Activated T-cell treated with anti-CD3 and anti-CD28 coated beads, Interleukin-2, amount 50 U/mL, for 48 hours (primary cell): ENCODE measurements at places on chromosomes 5 and 9.

GRCh38 chr9:125878164-125878631, 131.0 kb downstream of the PBX3 start:
- DNase-seq: no peak

DNA sequence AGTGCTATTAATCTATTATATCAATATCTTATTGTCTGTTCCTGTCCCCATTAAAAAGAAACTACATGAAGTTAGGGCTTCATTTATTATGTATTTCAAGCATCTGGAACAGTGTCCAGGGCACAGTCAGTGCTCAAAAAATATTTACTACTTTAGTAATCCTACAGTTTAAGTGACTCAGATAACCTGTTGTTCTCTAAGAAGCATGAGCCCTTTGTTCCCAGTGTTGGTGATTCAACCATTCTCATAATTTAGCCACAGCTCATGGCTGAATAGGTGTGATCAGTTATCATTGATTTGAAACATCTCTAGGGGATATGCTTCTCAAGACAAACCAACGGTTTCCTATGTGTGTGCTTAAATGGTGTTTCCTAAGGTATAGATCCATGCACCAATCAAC, 292.7 kb downstream of the TMEM167A start:
- no peak for DNase-seq

- DNase-seq: no peak
Measured at GRCh38 chr9:104921067-104921741, 6.8 kb downstream of the ABCA1 start.

- DNase-seq: no peak
Measured at GRCh38 chr5:39178861-39179260, 40.5 kb downstream of the FYB1 start.

DNA sequence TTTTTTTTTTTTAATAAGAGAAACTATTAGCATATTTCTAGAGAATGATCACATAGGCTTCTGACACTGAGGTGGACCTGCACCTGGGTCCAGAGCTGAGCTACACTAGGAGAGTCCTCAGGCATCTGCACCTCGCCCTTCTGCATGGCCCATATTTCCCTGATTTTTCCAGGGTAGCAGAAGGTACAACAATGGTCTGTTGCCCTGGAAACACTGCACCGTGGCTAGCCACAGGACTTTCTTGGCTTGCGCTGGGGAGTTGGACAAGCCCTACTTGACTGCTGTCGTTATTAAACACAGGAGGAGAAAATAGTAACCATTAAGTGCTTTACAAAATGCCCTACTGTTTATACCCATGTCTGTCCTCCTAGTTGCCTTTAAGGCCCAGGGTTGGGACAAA, 615.7 kb upstream of the MEF2C start:
- no peak for DNase-seq

DNA sequence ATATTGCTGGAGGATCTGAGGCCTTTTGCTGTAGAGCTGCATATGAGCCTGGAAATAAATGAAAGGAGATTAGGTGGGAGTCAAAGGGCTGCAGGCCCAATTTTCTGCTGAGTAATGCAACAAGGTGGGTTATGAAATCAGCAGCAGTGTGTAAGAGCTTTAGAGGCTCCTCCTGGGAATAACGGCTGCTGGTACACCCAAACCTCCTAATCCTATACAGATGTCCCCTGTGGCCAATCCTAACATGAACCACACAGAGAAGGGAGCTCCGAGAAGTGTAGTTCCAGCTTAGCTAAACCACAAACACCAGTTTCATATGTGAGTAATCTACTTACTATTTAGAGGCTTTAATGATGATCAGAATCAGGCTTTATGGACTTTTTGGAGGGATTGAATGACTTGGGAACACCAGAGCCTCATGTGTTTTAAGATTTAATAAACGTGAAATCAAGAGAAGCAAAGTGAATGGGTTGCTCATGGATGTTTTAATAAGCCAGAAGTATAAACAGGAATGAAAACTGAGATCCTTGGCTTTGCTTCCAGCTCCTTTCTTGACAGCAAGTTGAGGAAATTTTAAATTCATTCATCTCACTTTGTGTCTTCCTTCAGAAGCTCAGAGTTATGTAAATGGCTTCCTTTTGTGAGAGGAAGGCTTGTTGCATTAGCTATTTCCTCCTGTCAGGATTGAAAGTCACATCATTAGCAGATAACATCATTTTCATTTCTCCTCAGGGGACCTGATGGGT, 437.5 kb downstream of the TMEM232 start:
- DNase-seq: no peak

DNA sequence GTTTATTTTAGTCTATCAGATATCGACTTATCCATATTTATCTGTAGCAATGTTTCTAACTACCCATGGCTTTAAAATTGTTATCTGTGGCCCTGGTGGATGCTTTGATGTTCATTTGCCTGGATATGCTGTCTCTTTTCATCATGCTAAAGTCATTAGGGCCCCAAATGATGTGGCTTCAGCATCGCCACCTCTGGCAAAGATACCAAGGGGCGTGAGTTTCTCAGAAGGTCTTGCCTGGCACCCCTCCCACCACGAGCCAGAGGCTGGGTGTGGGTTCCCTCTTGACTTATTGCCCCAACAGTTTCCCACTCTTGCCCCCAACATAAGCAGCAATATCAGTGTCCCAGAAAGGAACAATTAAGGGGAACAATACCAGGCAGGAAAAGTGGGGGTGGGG, 5.4 kb downstream of the ROPN1L start:
- DNase-seq: no peak

DNA sequence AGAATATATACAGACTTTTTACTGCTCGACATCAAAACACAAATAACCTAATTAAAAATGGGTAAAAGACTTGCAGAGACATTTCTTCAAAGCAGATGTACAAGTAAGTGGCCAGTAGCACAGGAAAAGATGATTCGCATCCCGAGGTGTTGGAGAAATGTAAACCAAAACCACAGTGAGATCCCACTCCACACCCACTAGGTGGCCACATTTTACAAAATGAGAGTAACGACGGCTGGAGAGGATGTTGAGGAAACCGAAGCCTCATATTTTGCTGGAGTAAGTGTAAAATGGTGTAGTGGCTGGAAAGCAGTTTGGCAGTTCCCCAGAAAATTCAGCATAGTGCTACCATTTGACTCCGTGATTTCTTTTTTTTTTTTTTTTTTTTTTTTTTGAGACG, 21.3 kb upstream of the GBGT1 start:
- DNase-seq: peak; percentile 63

- no peak for DNase-seq
Measured at GRCh38 chr9:7894231-7894630, 94.7 kb upstream of the DMAC1 start.

GRCh38 chr5:132083071-132083678, 9.6 kb downstream of the CSF2 start:
- DNase-seq: peak; percentile 77

DNA sequence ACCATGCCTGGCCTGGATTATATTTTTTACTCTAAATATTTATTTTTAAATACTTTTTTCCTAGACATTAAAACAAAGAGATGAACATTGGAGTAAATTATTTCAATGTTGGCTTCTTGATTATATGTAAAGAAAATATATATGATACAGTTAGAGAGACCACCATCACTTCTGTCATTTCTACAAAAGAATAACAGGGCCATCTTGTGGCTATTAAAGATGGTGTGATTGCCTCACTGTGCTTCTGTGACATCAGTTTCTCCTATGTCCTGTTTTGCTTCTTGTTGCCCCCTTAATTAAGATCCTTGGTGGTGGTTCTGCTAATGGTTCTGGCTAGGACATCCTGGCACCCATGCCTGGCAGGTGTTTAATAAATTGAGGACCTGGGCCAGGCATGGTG, 32.9 kb downstream of the NDFIP1 start:
- DNase-seq: no peak

- no peak for DNase-seq
Measured at GRCh38 chr5:96006291-96006690, 44.6 kb upstream of the ELL2 start.

GRCh38 chr9:7177383-7177782, 419.6 kb downstream of the KDM4C start:
- DNase-seq: no peak

DNA sequence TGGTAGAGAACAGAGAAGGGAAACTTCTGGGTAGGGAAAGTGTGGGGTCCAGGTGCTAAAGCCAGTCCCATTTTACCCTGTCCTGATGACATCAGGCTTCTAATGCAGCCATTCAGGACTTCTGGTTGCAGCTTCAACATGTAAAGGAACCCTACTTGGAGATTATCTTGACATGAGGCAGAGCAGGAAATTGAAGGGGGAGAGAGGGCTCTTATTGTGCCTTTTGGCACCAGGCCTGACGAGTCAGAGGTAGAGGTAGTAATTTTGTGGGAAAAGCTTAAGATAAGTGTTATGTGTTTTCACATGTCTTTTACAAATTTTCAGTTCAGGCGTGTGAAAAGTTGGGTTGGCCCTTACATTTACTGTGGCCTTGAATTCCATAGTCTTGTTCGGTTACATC, 102.4 kb upstream of the APC start:
- DNase-seq: no peak

DNA sequence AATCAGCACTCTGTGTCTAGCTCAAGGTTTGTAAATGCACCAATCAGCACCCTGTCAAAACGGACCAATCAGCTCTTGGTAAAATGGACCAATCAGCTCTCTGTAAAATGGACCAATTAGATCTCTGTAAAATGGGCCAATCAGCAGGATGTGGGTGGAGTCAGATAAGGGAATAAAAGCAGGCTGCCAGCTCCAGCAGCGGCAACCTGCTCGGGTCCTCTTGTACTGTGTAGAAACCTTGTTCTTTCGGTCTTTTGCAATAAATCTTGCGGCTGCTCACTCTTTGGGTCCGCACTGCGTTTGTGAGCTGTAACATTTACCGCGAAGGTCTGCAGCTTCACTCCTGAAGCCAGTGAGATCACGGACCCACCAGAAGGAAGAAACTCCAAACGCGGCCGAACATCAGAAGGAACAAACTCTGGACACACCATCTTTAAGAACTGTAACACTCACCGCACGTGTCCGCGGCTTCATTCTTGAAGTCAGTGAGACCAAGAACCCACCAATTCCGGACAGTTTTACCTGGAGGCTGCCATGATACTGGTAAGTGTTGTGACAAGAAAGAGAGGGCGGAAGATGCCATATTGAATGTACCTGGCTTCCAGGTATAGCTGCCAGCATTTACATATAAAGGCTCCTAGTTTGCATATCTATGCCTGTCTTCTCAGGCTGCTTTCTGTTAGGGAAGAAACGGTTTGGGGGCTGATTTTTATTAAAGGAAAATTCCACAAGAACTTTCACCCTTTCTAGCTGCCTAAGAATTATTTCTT, 758.5 kb upstream of the CTNND2 start:
- no peak for DNase-seq

GRCh38 chr9:20307621-20308020, 314.7 kb downstream of the MLLT3 start:
- DNase-seq: no peak

DNA sequence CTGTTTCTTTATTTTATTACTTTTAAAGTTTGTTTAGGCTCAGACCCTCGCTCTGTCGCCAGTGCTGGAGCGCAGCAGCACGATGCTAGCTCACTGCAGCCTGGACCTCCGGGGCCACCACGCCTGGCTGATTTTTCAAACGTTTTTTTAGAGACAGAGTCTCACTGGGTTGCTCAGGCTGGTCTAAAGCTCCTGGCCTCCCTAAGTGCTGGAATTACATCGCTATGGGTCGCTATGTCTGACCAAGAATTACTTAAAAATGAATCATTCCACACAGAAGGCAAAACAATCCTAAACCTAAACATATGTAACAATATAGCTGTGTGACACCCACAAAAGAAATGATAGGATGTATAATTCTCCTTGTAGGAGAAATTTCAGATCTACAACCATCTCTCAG, 86.9 kb upstream of the SIMC1 start:
- no peak for DNase-seq

DNA sequence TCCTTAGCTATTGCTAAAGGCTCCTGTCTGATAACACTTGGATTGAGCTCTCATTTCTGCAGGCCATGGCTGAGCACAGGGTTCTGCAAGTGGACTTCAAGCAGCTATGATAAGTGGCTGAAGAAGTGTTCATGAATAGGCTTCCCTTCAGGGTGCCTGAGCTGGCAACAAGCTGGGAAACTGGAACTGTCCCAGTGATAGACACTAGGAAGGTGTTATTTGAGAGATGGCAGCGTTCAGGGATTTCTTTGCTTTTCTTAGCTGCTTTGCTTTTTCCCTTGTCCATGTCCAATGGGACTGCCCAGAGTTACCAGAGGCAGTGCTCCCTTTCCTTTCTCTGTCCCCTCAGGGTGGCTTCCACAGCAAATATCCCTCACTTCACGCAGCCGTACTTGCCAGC, 75.8 kb downstream of the INIP start:
- no peak for DNase-seq

GRCh38 chr5:149254506-149254905, 17.2 kb upstream of the AFAP1L1 start:
- DNase-seq: no peak

DNA sequence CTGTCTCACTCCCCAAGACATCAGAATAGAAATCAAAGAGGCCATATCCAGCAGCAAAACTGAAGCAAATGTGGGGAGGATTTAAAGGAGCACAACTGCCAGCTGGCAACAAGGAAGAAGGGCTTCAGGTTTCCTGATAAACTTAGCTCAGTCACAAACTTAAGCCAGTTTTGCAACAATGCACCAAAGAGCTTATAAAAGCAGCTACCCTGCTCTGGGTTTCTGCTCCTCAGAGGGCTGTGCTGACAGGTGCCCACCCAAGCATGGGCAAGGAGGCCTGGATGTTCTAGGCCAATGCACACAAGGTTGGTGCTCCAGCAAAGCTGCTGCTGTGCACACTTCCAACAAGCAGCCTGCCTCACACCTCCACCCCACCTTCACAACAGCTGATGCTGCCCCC, 132.9 kb downstream of the SIL1 start:
- DNase-seq: no peak
